Activated CD4-positive, alpha-beta T cell treated with anti-CD3 and anti-CD28 coated beads, Interleukin-2, amount 10 ng/mL, durations not matched to agents 24 days and 14 days (primary cell): ENCODE measurements at places on chromosomes 6 and 20. TPM values are rescaled to one million over a fixed set of nuclear protein-coding genes. Genes with fewer than 3 reads are reported as not detected.
A peak's percentile ranks its signal among the peaks of the same experiment; 100 is the strongest.

DNA sequence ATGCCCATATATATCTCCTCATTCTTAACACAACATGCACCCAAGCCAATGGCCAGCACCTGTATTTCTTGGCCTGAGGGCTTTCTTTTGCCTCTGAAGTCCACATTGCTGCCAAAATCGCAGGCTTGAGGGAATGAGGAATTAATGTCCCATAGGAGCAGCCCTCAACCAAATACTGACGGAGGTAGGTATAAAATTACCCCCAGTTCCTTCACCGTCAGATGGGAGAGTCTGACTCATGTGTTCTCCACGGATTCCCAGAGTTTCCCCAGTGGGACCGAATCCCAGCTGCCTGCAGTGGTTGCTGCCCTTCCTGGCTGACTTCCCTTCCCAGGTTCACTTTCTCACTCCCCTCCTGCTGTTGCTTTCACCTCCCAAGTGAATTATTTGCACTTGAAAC lies 602.2 kb upstream of the NOX3 start:
- no peaks in the 10 kb centered on the region for H3K27me3 ChIP-seq
- peak; percentile 23 for DNase-seq
- no peak overlapping the region for H3K4me3 ChIP-seq

GRCh38 chr6:156735751-156736150 lies 41.4 kb upstream of the ARID1B start:
- peaks cover 3% of the 10 kb centered on the region for H3K27me3 ChIP-seq
- H3K27ac ChIP-seq, result no peak overlapping the region
- no peak overlapping the region for H3K4me3 ChIP-seq
- no peaks in the 10 kb centered on the region for H3K36me3 ChIP-seq

DNA sequence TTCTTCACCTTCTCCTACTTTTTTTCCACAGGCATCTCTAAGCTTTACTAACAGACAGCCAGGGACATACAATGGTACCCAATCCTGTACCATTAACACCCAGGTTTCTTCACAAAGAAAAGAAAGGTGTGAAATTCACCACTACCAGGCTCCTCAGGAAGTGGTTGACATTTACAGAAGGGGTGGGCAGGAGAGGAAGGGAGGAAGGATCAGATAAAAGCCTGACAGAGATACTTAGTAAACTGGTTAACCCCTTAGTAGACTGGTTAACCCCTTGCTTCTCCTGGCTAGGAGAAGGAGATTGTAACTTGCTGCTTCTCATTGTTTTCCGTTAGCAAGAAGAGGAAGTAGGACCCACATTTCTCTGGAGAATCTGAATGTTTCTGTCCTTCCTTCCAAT lies 7.2 kb downstream of the SAMD3 start:
- H3K27me3 ChIP-seq, result no peaks in the 10 kb centered on the region
- H3K36me3 ChIP-seq, result peaks cover 44% of the 10 kb centered on the region
- H3K4me1 ChIP-seq, result peaks cover 40% of the 10 kb centered on the region
- peak overlapping the region; percentile 60 for H3K27ac ChIP-seq
- DNase-seq, result peak; percentile 86

DNA sequence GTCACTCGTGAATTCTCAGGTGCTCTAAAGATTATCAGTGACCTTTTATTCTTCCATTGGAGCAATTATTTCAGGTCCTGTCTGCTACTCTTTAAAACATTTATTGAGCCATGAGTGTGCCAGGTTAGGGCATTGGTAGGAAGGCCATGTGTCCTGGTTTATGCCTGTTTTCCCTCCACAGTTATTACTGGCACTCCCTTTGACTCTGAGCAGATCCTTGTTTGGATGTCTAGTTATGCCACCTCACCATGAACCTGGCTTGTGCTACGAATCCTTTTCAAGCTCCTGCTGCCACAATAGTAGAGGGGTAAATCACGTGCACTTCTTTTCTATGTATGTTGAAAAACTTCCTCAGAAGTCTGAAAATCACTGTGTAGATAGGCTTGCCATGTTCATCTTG lies 27.4 kb downstream of the CRYBG1 start:
- no peaks in the 10 kb centered on the region for H3K4me1 ChIP-seq
- DNase-seq, result no peak
- peaks cover 29% of the 10 kb centered on the region for H3K27me3 ChIP-seq
- H3K27ac ChIP-seq, result no peak overlapping the region
- H3K36me3 ChIP-seq, result no peaks in the 10 kb centered on the region
- H3K4me3 ChIP-seq, result no peak overlapping the region

- H3K27me3 ChIP-seq, result no peaks in the 10 kb centered on the region
- H3K4me1 ChIP-seq, result peaks cover 78% of the 10 kb centered on the region
- peak overlapping the region; percentile 98 for H3K27ac ChIP-seq
- H3K4me3 ChIP-seq, result peak overlapping the region; percentile 92
These were observed 7.8 kb downstream of the SYNGAP1 start for GRCh38 chr6:33427585-33428223.

GRCh38 chr20:32474717-32474966 lies 110.5 kb downstream of the NOL4L start:
- no peak for DNase-seq
- H3K4me3 ChIP-seq, result no peak overlapping the region
- H3K27ac ChIP-seq, result no peak overlapping the region
- no peaks in the 10 kb centered on the region for H3K36me3 ChIP-seq
- H3K27me3 ChIP-seq, result no peaks in the 10 kb centered on the region
- H3K4me1 ChIP-seq, result peaks cover 7% of the 10 kb centered on the region

GRCh38 chr6:54111341-54112045 lies at the start of gene MLIP:
MLIP (plus strand) TSS chr6:54111443; CDS start chr6:54111480, 37 bp downstream.
- H3K27ac ChIP-seq, result no peak within 1 kb of the TSS
- H3K36me3 ChIP-seq, result no peaks in the 10 kb centered on the region
- no peaks in the 10 kb centered on the region for H3K4me1 ChIP-seq
- no peak for DNase-seq
- H3K27me3 ChIP-seq, result no peaks in the 10 kb centered on the region

DNA sequence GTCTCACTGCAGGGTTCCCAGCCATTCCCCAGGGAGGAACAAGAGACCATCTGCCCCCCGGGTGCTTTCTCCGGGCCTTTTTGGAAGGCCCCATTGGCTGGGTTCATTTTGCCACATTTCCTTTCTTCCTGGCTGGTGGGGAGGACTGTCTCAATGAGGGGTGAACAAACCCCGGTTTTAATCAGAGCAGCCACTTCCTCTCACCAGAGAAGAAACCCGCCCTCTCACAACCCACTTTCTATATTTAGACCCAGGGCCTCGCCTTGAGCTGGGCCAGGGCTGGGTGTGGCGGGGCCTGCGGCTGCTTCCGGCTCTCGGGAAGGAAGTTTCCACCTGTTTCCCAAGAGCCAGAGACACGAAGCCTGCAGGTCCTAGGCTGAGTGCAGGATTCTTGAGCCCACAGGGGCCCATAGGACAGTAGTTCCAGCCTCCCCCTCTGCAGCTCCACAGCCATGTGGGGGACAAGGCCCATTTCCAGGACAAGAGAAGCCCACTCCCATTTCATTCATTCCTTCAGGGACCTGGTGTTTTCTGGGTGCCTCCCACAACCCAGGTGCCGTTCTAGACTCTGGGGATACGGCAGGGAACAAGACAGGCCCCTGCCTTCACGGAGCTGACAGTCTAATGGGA lies 41.8 kb downstream of the RBM38 start:
- DNase-seq, result peak; percentile 93
- no peaks in the 10 kb centered on the region for H3K27me3 ChIP-seq
- peak overlapping the region; percentile 84 for H3K27ac ChIP-seq
- H3K4me3 ChIP-seq, result peak overlapping the region; percentile 66

DNA sequence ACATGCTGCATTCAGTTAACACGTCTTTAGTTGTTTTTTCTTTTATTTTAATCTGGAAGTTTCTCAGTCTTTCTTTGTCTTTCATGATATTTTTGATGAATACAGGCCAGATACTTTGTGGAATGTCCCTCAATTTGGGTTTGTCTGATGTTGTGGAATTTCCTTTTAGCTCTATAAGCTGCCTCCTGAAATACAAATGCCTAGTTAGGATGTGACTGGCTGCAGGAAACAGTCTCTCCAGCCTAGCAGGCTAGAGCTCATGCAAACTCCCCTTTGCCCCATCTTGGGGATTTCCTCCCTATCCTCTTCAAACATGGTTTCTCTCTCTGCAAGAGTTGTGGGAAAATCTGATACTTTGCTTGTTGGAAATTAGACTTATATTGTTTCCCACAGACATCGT lies 89.3 kb upstream of the JAG1 start:
- H3K27me3 ChIP-seq, result no peaks in the 10 kb centered on the region
- no peak overlapping the region for H3K4me3 ChIP-seq
- H3K4me1 ChIP-seq, result no peaks in the 10 kb centered on the region
- H3K27ac ChIP-seq, result no peak overlapping the region
- H3K36me3 ChIP-seq, result no peaks in the 10 kb centered on the region

DNA sequence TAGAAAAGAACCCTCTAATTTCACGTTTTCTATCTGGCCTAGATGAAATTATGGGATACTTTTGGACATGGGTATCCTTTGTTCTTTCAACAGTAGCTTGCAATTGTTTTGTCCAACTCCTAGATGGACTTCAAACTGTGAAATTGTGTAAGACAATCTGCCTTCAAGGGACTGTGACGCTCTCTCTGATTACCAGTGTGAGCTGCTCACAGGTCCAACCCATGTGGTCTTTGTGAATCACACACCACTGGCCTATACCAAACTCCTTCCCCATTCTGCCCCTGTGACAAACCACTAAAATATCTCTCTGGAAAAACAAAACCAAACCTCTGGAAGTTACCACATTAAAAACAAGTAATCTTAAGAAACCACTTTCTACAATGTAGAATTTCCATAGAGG lies 59.5 kb downstream of the NINL start:
- H3K4me1 ChIP-seq, result no peaks in the 10 kb centered on the region
- no peak overlapping the region for H3K4me3 ChIP-seq
- no peak for DNase-seq
- no peaks in the 10 kb centered on the region for H3K27me3 ChIP-seq

- H3K27ac ChIP-seq, result no peak overlapping the region
- peaks cover 8% of the 10 kb centered on the region for H3K36me3 ChIP-seq
- peak; percentile 65 for DNase-seq
- H3K27me3 ChIP-seq, result peaks cover 86% of the 10 kb centered on the region
- peak overlapping the region; percentile 26 for H3K4me3 ChIP-seq
- peaks cover 38% of the 10 kb centered on the region for H3K4me1 ChIP-seq
These were observed 1.6 kb upstream of the OLIG3 start for GRCh38 chr6:137495703-137496336.

DNA sequence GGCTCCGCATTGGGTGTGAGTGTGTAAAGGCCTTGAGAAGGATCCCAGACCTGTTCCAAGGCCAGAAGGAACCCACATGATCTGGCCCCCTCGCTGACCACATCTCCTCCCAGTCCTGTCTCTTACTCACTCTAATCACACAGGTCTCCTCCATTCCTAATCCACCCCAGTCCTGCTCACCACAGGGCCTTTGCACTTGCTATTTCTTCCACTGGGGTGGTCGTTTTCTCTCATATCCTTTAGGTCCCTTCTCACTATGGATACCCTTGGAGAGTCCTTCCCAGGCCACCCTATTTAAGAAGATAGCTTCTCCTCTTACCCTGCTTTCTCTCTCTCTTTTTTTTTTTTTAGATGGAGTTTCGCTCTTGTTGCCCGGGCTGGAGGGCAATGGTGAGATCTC lies 65.7 kb downstream of the CD40 start:
- H3K27me3 ChIP-seq, result no peaks in the 10 kb centered on the region
- no peaks in the 10 kb centered on the region for H3K4me1 ChIP-seq
- no peak overlapping the region for H3K27ac ChIP-seq
- DNase-seq, result no peak
- no peaks in the 10 kb centered on the region for H3K36me3 ChIP-seq

Gene GMNN
- 71.0 and 76.8 TPM in 2 replicates for total RNA-seq

Gene MYMX
- total RNA-seq, result not detected in 2 replicates

Gene CST2
- total RNA-seq, result not detected in 2 replicates
